Esophagus mucosa (tissue), 1 donor: ENCODE measurements at places on chromosomes 4 and X. TPM values are rescaled to one million over a fixed set of nuclear protein-coding genes. Genes with fewer than 3 reads are reported as not detected.

- ATAC-seq: no peak
Observed at GRCh38 chrX:24412637-24413363, 52.3 kb upstream of the PDK3 start.

GRCh38 chr4:1910643-1911042 is 39.5 kb downstream of the NSD2 start:
- peak; percentile 19 for ATAC-seq

DNA sequence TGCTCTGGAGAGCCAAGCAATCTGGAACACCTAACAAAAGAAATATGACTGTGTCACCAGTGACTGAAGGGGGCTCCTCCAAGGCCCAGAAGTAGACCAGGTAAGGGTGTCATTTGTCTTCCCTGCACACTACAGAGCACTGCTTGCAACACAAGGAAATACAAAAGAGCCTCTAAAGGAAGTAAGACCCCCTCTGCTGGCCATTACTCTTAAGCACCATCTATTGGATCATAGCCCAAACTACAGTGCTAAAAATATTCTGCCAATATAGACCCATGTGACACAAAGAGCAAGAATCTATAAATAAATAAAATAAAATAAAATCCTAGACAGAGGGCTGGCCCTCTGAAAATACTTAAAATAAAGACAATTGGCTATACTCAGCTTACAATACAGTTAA is 528.7 kb downstream of the TMA16 start:
- ATAC-seq: no peak

DNA sequence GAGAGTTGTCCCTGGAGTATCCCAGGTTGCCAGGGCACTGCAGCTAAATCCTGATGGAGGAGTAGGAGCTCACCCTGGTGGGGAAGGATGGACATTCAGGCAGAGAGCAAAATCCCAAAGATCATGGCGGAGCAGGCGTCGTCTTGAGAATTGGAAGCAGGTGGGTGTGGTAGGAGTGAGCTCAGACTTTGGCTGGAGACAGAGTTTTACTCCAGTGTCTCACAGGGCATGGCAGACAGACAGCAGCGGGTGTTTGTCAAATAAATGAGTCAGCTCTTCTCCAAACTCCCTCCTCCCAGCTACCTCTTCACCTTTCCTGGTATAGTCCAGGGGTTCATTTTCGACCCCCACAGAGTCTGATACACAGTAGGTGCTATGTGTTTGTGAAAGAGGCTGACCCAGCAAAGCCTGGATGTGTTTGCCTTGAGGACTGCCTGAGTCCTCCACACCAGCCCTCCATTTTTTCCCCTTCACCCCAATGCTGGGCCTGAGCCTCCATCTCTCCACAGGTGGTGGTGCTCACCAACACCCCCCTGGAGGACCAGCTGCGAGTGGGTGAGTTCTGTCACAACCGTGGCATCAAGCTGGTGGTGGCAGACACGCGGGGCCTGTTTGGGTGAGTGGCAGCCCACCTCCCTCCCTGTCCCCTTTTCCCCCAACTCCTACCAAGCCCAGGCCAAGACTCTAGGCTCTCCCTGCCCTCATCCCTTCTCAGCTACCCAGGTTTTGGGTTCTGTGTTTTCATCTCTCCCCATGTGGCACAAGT is 6.9 kb downstream of the UBA1 start:
- ATAC-seq: peak; percentile 89

Gene CT45A2
- not detected for total RNA-seq

DNA sequence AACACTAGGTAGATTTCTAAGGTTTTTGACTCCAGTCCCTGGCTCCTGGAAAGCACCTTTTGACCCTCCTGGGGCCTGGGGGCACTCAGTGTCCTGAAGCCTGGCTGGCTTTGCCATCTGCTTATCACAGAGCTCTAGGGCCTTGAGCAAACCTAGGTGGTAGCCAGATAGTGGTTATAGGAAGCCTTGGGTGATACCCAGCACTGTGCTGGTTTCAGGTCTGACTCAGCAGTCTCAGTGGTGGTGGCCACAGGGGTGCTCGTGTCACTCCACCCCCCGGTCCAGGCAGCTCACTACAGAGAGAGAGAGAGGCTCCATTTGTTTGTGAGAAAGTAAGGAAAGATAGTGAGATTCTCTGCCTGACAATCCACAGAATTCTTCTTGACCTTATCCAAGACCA is 195.8 kb upstream of the ZFP42 start:
- no peak for ATAC-seq

DNA sequence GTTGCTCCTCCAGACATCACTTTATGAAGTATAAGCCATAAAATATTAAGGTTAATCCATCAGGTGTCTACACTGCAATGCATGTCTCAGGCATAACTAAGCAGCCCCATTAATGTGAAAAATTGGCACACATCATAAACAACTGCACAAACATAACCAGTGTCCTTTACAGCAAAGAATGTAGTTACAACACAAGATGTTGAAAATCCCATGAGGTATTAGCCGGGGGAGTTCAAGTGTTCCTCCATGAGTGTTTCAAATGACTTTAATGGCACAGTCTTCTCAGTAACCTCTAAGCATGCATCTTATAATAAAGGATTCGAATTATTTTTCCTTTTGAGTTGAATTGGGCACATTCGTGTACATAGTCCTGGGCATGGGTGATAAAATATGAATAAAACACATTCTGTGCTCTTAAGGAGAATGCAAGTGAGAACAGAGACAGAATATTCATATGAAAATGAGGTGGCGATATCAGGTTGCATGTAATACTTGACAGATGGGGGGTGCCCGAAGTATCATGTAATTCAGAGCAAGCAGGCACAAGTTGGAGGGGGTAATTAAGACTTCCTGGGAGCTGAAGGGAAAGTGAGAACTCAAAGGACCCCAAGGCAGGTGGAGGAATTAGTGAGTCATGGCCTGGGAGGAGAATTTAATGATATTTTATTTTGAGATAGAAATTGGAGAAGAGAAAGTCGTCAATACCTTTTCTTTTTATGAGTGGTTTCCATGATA is 18.2 kb upstream of the VCX2 start:
- ATAC-seq: no peak

DNA sequence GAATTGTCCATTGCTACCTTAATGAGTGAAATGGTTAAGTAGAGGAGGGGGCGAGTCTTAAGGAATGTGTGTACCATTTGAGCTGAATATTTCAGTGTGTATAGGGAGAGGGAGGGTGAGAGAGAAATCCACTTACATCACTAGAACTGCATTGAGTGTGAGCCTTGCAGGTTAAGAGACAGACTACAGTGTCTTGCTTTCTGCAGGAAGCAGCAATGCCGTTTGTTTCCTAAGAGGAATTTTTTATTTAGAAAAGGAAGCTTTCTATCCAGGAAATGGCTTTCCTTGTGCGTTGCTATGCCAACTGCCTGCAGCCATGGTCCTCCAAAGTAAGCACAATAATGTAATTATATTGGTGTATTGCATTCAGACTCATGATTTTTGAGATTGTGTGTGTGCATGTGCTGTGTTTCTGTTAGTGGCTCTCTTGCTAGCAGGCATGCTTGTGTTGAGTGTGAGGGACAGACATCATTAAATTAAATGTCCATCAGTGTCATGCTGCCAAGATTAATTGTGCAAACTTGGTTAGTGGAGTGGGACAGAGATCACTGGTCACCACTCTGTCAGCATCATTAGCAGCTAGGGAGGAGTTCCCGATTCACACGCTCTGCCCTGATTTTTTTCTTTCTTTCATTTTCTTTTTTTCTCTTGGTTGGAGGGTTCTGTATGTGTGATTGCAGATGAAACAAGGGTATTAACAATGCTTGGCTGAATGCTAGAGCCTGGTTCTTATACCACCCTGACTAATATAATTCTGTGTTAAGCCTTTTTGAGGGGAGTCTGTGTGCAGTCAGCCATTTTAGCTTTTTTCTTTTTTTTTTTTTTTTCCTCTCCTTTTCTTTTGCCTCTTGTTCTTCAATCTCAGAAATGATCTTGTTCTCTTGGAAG is 164.3 kb downstream of the RAPGEF2 start:
- ATAC-seq: no peak

GRCh38 chr4:168076989-168077725 is 15.2 kb upstream of the ANXA10 start:
- peak; percentile 61 for ATAC-seq

DNA sequence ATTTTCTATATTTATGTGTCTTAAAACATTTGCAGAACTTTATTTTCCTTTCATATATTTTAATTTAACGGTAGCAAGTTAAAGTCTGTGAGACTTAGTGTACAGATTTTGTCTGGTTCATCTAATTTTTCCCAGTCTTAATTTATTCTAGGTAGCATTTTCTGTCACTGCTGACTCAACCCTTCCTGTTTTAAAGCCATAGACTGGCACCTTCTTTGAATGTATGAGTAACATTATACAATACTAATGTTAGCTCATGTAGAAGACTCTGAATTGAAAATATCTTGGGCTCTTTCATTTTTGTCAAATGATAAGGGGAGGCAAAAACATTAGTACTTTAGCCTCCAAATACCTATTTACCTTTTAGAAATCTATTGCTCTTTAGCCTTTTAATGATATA is 43.6 kb downstream of the BLTP1 start:
- no peak for ATAC-seq

GRCh38 chr4:137623013-137623412 is 90.7 kb upstream of the PCDH18 start:
- ATAC-seq: no peak

DNA sequence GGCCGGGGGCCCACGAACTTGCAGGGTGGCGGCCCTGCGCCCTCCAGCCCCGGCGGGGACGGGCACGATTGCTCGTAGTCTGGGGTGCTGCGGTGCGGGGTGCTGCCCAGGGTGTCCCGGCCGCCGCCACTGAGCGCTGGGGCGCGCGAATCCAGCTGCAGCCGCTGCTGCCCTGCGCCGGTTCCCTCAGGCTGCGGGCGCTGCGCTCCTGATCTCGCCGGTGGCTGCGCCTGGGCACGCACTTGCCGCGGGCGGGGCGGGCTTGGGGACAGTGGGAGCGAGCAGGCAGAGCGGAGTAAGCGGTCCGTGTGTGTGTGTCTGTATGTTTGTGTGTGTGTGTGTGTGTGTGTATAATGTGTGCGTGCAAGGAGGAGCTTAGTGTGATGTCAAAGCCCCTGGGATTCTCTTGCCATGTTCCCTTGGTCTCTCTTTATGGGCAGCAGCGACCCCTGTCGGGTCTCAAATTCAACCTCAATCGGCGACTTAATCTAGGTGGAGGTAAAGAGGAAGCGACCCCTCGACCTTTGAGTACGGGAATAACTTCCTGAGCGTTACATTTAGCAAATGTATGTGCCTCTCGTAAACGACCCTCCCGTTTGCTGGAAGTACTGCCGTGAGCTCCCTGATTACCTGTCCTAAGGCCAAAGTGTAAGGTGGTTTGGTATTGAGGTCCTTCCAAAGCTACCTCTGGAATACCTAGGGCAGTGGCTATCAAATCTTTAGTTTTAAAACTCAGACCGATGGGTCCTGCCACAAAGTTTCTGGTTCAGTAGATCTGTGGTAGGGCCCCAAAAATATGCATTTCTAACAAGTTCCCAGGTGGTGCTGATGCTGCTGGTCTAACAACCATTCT is at the start of gene RNF150:
Gene RNF150 (minus strand): TSS at position 324 of the 853 bp plus-strand sequence.
- peak; percentile 85 for ATAC-seq

DNA sequence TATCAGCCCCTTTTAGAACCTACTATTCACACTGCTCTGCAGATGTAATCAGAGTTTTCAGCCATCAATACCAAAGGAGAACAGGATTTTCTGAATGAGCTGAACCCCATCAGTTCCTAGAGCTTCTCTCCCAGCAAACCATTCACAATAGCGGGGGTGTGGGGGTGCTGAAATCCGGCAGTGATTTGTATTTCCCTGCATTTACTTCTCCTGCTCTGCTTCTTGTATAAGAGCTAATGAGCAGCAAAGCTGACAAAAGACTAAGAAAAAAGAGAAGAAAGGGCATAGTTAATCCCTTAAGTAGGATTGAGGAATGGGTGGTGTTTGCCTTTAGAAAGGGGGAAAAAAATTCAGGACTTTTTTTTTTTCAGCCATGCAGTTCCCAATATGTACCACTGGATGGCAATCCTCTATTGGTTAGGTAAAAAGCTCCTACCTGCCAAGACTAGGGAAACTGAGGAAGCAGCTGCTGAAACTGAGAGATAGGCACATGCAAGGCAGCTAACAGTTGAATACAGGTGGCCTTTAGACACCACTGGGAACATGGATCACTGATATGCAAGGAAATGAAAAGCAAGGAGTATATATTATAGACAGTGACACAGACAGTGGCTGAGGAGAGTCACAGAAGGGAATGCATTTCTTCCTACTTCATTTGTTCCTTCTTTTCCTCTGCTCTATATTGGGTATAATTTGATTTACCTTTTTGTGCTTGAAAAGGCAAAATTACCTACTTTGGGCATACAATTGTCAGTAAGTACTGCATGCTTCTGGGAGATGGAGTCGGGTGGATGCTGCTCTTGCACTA is 217.9 kb downstream of the HS6ST2 start:
- ATAC-seq: no peak

Gene GAGE12F
- total RNA-seq: not detected

Gene NCAPG
- total RNA-seq: 13.3 TPM

Gene GABRG1
- total RNA-seq: not detected

Gene OCRL
- 13.0 TPM for total RNA-seq

Gene TCEAL5
- not detected for total RNA-seq

DNA sequence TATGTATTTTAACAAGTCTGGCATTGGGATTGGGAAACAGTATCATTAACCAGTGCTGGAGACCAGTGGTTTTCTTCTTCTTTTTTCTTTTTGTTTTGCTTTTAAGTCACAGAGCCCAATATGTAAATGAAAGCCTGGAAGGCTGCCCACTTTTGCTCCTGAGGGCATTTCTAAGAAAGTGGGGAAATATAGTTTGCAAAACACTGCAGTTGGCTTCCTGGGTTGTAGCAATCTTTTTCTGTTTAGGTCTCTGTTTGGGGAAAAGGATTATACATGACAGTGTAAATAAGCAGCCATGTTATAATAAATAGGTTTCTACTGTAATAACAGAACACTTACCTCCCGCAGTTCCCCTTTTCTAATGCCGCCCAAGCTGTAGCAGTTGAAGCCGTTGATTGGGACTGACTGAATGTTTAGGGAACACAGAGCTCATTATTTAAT is 105.5 kb downstream of the TMEM164 start:
- ATAC-seq: no peak

DNA sequence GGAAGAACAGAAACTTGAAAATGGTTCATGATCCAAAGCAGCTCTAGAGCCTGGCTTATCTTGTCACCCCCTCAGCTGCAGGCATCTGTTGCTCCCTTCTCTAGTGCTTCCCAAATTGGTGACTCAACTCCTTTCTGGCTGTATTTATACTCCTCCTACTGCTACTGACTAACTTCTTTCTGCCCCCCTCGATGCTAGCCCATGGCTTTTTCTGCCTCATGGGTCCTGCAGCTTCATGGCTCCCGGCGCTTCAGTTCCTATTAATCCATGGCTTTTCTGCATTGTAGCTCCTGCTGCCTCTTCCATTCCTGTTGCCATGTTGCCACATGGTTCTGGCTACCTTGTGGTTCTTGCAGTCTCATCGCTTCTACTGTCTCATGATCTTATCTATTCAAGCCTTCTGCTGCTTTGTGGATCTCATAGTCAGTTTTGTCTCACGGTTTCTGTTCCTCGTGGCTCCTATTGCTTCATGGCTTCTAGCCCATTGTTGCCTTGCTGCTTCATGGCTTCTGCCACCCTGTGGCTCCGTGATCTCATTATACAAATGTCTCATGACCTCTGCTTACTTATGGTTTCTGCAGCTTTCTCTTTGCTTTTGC is 48.1 kb downstream of the SMC1A start:
- no peak for ATAC-seq

Gene GRIA3
- 0.36 TPM for total RNA-seq

GRCh38 chr4:40850496-40850895 is 100.7 kb downstream of the NSUN7 start:
- ATAC-seq: no peak

GRCh38 chrX:149877636-149878035 is 3.3 kb upstream of the MAGEA8 start:
- ATAC-seq: no peak

- no peak for ATAC-seq
Observed at GRCh38 chr4:185099024-185099682, 43.9 kb upstream of the SLC25A4 start.
